ENCODE measurements at places on chromosomes 1 and 21. TPM values are rescaled to one million over a fixed set of nuclear protein-coding genes. Genes with fewer than 3 reads are reported as not detected.

DNA sequence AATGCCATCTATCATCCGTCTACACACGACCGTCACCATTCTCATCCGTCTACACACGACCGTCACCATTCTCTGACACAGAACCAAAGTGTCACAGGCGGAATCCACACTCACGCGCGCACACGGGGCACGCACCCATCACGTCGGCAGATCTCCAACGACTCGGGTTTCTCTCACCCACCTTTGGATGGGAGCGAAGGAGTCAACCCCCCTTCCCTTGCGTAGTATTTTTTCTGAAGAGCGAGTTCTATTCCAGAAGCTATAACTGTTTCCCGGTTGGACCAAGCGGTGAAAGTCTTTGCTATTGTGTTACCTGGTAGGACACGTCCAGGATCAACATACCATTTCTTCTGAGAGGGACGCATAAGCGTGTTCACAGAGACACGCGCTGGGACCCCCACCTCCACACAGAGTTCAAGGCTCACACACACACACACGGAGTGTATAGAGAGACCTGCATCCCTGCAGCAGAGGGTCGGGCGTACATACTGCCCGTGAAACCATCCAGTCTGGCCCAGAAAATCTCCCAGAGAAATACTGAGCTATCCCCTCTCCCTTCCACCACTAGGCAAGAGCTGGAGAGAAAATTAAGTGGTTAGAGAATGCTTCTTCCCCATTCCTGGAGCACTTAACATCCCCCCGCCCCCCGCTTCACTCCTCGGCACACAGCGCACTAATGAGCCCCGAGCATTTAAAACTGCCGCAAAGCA is 741 bp downstream of the DUSP10 start:
- DNase-seq = no peak

GRCh38 chr1:205774198-205775014 is 876 bp downstream of the RAB29 start:
- DNase-seq = peak; percentile 35

Gene KAZN
- 10.4 TPM for total RNA-seq

Gene SYT11
- 0.22 TPM for total RNA-seq

Gene FAM167B
- 0.15 TPM for total RNA-seq

Gene KMO
- total RNA-seq = not detected

Measured in HepG2 (cell line).